ENCODE measurements at places on chromosomes 5 and 9. TPM values are rescaled to one million over a fixed set of nuclear protein-coding genes. Genes with fewer than 3 reads are reported as not detected.

The MEGF10 gene
- total RNA-seq, result 3.0 TPM

The ANXA2R gene
- total RNA-seq, result not detected

The BAAT gene
- not detected for total RNA-seq

The C9orf152 gene
- 9.1 TPM for total RNA-seq

The SLC35D2 gene
- total RNA-seq, result 11.3 TPM

The SPOCK1 gene
- 6.1 TPM for total RNA-seq

The MAPKAP1 gene
- total RNA-seq, result 70.2 TPM
